ENCODE measurements at places on chromosomes 4 and X.
A peak's percentile ranks its signal among the peaks of the same experiment; 100 is the strongest.

- DNase-seq = no peak
These were observed 34.7 kb upstream of the SORCS2 start for GRCh38 chr4:7157666-7158065.

DNA sequence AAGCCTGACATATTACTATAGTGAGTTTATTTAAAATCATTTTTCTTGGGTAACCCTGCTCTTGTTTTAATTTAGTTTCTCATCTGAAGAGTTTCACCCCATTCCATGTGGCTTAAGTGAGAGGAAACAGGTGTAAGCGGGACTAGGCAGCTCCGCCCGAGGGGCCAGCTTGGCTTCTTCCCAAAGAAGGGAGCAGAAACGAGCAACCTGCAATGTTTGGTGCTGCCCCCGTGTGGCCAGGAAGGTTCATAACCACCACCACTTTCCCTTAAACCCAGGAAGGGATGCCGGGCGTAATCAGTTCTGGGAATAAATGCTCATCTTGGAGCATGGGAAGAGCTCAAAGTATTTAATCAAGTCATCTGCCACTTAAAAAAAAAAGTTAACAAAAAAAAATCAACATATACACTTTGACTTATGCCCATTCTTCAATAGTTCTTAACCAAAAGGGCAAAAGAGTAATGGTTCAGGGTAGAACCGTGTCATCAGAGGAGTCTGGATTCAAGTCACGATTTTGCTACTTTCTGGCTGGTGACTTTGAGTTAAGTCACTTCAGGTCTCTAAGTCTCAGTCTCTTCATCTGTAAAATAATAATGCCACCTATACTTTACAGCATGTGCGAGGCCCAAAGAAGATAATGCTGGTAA lies 147.9 kb downstream of the NSUN7 start:
- peak; percentile 13 for DNase-seq

DNA sequence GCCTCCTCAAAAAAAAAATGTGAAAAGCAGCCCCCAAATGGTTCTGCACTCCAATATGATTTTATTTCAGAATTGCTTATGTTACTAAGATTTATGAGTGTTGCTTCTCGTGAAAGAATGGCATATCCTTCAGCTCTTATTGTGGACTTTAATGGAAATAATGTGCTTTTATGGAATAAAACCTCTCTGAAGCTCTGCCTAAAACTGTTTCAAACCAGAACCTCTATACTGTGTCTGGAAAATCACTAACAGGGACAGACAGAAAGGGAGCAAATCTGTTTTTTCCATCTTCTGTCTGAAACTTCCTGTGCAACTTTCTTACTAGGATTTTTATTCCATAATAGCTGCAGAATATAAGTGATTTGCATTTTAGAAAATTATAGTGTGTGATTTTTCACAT lies 493.1 kb downstream of the ANKRD50 start:
- DNase-seq = no peak

DNA sequence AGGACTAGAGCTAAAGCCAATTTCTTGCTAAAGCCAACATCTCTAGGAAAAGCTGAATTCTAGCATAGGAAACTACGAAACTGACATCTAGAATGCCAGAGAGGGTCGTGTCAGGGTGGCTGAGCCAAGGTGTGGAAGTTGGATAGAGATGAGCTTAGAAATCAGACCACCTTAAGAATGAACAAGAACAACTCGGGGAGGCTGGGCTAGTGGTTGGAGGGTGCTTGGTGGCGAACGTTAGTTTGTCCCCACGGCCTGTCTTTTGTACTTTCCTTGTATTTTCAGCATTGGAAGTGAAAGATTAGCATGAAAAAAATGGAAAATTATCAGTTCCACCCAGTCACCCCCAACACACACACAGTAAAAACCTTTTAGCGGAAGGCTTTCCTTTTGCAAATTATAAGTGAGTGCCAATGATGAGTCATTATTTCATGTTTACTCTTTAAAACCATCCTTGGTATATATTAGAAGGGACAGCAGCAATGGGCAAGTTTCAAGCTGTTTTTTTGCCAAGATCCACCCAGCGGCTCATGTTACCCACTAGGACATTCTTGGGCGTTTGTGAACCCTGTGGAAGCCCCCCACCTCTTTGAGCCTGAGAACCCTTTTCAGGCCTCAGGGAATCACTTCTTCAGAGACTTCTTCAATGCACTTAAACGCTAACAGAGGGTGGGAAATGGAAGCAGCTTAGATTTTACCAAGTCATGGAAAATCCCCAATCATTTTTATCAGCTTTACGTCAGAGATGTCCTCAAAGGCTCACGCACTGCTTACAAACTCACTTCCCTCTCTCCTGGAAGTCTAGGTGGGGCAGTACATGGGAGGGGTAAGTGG lies 4.9 kb upstream of the PPEF1 start:
- DNase-seq = no peak

DNA sequence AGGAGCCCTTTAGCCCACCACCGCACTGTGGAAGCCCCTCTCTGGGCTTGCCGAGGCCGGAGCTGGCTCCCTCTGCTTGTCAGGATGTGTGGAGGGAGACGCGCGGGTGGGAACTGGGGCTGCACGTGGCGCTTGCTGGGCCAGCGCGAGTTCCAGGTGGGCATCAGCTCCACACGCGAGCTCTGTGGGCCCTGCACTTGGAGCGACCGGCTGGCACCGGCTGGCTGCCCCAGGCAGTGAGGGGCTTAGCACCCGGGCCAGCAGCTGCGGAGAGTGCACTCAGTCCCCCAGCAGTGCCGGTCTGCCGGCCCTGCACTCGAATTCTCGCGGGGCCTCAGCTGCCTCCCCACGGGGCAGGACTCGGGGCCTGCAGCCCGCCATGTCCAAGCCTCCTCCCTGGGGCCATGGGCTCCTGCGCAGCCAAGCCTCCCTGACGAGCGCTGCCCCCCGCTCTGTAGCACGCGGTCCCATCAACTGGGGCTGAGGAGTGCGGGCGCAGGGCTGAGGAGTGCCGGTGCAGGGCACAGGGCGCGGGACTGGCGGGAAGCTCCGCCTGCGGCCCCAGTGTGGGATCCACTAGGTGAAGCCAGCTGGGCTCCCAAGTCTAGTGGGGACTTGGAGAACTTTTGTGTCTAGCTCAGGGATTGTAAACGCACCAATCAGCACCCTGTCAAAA lies 93.6 kb downstream of the DTHD1 start:
- no peak for DNase-seq

DNA sequence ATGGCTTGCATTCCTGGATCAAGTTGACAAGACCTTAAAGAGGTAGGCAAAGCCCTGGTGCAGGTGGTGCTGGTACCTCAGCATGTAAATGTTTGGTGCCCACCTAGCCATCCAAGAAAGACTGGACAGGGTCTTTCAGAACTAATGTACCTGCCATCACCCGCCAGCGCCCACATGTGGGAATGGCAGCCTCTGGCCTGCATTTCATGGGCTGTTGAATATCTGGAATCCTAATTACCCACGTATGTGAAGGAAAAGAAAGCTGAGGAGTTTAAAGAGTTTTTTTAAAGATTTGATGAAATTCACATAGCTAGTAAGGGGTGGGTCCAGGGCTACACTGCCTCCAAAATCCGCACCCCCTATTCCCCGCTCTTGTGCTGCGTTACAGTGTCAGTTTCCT lies 8.6 kb upstream of the CCDC149 start:
- DNase-seq = no peak

GRCh38 chrX:85004255-85004654 lies 578 bp downstream of the APOOL start:
- DNase-seq = no peak

DNA sequence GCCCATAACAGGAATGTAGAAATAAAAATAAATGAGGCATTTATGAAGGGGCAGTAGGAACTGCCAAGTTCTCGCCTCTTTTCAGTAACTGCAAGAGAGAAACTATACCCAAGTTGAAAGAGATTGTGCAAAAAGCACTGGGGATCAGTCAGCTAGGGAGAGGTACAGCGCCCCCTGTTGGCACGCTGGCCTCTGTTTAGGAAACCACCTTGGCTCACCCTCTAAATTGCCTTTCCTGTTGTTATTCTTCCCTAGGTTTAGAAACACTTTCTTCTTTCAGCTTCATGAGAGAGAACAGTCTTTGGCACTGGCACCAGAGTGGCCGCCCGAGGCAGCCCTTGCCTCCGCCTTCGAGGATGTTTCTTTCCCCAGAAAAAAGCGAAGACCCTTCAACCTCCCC lies 348.5 kb downstream of the MID1IP1 start:
- DNase-seq = peak; percentile 30

GRCh38 chrX:97401586-97402136 lies 518.0 kb downstream of the RPA4 start:
- no peak for DNase-seq

DNA sequence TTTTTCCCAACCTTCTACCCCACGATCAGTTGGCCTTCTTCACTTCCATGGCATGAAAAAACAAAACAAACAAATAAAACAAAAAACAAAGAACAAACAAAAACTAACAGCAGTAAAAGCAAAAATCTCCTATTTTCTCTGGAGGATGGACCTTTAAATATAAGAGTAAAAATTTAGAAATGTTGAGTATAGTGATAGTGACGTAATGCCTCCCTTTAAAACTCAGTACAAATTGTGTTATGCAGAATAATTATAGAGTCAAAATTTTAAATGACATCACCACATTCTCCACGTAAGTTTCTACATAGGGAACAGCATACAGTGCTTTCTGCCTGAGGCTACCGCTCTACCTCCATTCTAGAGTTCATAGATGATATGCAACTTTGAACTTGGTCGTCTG lies 2156.4 kb downstream of the PCDH7 start:
- DNase-seq = no peak

DNA sequence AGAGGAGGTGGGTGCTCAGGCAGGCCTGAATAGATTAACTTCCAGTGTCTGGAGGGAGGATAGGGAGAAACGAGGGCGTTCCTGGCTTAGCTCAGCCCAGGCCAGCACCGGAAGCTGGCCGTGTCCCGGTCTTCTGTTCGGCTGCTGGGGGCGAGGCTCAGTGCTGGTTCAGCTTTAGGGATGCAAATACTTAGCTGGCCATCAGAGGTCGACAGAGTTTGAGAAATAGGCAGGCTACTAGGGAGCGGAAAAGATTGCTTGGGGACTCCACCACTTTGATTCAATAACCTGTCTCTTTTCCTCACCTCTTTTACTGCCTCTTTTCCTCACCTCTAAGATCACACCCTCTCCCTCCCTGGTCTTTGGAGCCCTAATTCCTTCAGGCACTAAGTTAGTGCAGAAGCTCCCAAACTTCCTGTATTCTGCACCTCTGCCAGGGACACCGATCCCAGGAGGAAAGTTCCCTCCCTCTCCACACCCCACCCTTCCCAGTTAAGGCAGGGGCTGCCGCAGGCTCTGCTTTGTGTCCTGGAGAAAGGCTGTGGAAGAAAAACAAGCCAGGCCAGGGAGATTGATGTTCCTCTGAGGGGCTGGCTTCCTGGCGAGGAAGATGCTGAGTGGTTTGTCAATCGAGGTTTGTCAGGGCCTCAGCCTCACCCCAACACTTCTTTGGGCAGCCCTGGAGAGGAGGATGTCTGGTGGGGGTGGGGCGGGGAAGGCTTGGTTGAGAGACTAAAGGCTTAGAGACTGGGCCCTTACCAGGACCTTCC lies 6.0 kb upstream of the EFNB1 start:
- DNase-seq = no peak

DNA sequence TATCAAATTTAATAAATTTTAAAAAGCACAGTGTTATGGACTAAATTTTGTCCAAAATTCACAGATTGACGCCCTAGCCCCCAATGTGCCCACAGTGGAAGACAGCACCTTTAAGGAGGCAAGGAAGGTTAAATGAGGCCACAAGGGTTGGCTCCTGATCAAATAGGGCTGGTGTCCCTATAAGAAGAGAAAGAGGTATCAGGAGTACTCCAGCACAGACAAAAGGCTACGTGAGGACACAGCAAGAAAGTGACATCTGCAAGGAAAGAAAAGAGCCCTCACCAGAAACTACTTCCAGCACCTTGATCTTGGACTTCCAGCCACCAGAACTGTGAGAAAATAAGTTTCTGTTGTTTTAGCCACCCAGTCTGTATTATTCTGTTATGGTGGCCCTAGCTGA lies 48.8 kb downstream of the FAM13A start:
- no peak for DNase-seq

DNA sequence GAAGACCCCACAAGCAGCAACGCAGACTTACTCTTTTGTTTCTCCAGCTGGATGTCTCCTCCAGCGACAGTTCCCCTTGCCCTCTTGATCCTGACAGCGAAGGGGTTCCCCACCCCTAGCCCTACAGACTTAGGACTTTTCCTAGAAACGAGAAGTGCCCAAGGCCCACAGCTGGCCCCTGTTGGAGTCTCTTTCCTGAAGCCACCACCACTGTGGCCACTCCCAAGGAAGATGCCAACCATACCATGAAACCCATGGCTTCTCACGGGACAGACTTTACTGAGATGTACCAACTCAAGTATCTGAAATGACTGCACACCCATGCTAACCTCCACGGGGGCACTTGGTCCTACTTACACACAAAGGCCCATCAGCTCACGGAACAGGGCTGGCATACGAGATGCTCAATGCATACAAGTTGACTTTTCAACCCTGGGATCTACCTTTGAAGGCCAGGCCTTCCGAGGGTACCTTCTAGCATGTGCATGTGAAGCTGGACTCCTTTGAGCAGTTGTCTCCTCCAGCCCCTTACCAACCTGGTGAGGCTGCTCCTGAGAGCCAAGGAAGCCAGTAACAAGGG lies 924 bp upstream of the IRAK1 start:
- no peak for DNase-seq

- DNase-seq = no peak
These were observed 55.2 kb downstream of the HPGD start for GRCh38 chr4:174467107-174467506.

DNA sequence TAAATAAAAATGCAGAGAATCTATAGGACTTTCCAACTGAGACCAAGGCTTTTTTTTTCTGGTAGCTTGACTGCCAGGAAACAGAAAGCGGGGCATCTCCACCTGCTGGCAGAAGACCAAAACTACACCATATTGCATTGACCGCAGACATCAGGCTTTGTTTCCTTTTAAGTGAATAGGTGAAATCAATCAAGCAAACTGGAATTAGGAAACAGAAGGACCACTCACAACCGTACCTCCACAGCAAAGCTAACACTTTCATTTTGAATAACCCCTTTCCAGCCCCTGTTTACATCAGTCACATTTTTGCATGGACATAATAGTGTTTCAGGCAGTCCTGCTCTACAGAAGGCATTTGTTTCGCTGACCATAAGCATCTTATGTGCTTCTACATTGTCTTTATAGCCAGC lies 218.2 kb downstream of the IDS start:
- peak; percentile 31 for DNase-seq

DNA sequence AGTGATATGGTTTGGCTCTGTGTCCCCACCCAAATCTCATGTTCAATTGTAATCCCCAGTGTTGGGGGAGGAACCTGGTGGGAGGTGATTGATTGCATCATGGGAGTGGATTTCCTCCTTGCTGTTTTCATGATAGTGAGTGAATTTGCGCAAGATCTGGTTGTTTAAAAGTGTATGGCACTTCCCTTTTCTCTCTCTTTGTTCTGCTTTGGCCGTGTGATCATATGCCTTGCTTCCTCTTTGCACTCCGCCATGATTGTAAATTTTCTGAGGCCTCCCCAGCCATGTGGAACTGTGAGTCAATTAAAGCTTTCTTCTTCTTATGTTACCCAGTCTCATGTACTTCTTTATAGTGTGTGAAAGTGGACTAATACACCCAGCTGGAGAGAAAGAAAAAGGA lies 113.0 kb upstream of the AADAT start:
- no peak for DNase-seq

All from DMS 273 treated with DMSO at 0.1 percent for 48 hours (cell line).